NCI-H526 (cell line): ENCODE measurements at places on chromosomes 5 and 9.

DNA sequence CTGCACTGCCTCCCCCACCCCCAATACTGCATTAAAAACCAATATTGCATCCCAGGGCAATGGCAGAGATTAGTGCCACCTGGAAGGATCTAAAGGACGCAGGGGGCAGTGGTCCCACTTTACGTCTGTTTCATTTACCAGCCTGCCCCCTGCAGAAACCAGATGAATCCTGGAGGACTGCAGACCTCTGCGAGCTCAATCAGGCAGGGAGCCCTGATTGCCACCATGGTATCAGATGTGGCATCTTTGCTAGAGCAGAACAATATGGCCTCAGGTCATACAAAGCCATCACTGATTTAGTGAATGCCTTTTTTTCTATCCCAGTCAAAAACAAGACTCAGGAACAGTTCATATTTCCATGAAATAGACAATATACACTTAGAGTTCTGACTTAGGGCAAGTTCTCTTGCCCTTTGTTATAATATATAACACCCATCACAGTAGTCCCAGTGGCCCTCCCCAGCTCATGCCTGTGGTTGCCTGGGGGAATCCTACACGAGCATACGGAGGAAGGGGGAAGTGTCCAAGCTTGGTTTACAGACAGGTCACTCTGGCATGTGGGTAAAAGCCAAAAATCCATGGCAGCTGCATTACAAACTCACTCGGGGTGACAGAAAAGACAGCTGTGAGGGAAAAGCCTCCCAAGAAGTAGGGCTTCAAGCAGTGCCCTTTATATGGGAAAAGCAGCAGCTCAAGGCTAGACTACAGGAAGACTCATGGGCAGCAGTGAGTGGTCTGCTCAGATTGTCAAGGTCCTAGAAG, 85.1 kb downstream of the MED27 start:
- DNase-seq: no peak

- no peak for DNase-seq
Observed at GRCh38 chr5:148509893-148510292, 126.1 kb downstream of the FBXO38 start.

GRCh38 chr9:124197177-124198095, 60.3 kb upstream of the NEK6 start:
- no peak for DNase-seq

- no peak for DNase-seq
Observed at GRCh38 chr5:75260708-75261107, 24.0 kb upstream of the ANKRD31 start.

GRCh38 chr5:119405419-119405818, 46.9 kb upstream of the HSD17B4 start:
- DNase-seq: no peak

DNA sequence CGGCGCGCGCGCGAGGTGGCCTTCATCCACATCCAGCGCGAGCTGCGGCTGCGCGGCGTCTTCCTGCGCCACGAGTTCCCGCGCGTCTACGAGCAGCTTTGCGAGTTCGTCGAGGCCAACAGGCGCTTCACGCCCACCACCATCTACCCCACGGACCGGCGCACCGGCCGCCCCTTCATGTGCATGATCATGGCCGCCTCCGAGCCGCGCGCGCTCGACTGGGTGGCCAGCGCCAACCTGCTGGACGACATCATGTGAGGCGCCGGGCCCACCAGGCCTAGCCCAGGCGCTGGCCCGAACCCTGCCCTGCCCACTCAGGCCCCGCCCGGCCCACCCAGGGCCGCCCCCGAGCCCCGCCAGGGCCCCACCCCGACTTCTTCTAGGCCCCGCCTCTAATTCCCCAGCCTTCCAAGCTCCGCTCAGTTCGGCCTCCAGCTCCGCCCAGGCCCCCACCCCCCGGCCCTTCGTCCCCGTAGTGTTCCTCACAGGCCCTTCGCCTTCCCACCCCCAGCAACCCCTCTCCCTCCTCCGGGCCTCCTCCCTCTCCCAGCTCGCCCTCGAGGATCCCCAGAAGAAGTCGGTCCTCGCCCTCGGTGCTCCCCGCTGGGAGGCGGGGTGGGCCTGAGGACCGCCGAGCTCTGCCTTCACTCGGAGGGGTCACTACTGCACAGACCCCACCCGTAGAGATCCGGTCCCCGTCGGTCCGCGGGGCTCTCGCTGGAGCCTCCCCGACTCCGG, 2.0 kb upstream of the PHPT1 start:
- DNase-seq: peak; percentile 51

GRCh38 chr9:115107701-115108100, 10.3 kb downstream of the TNC start:
- DNase-seq: no peak

GRCh38 chr5:82707741-82708140, 369.5 kb downstream of the TMEM167A start:
- DNase-seq: no peak

- no peak for DNase-seq
Observed at GRCh38 chr9:128361296-128361985, 9.7 kb upstream of the URM1 start.

DNA sequence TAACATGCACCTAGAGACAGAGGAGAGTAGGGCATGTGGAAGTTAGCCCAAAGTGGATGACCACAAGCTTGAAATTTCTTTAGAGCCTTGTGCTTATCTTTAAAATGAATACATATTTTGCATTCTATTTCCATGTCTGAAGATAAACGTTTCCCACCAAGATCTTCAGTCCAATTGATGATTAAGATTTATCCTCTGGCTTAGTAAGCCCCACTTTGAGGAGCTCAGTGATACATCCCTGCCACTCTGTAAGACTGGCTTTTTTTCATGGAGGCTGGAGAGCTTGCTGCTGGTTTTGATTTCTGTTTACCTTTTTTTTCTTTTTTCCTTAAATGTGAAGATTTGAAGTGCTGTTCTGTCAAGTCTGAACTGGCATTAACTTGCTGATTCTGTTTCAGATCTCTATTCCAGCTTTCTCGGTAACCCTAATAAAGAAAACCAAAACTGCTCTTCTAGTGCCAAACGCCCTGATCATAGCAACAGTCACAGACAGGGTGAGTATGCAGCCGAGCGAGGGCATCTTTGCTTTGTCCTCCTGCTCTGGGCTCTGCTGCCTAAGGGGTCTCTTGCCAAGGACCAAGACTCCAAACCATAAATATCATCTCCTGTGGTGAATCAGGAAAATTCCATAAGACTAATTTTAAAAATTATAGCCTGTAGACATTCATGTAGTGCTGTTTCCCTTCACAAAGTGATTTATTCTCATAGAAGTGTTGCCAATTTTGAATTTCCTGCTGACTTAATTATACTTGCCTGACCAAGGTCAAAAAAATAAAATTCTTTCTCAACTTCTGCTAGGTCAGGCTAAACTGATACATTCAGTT, 54.3 kb downstream of the GRAMD2B start:
- DNase-seq: no peak

DNA sequence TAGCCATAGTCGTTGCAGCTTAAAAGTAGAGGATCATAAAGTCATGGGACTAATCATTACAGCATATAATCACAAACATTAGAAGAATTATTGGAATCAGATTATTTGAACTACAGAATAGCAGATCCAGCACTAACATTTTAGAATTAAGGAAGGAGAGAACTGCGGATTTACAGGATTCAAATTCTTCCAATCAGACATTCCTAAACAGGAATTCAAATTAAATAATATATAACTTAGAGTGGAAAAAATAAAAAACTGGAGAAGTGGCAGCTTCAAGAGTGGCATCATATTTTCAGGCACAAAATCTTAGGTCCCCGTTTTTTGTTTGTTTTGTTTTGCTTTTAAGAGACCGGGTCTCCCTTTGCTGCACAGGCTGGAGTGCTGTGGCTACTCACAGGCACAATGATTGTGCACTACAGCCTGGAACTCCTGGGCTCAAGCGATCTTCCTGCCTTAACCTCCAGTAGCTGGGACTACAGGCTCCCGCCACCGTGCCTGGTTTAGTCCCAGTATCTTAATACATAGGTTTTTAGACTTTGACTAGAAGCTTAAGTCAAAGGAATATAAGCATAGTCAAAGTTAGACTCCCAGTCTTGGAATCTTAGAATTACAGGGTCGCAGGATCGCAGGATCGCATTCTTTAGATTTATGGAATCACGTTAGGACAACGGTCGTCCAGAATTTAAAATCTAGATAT, 2.1 kb upstream of the FOXE1 start:
- DNase-seq: no peak

DNA sequence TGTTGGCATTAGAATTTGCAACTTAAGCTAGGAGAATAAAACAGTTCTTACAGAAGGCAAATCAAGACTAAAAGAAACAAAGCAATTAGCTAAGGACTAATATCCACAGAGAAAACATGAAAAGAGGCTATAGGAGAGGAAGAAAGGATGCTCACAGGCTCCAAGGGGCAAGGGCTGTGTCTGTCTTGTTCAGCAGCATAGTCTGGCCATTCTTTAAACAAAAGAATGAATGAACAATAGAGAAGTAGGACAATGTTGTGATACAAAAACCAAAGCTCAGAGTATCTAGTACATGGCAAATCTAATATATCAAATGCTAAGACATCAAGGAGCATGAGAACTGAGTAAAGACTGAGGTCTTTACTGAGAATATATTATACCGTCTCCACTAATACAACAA, 39.5 kb downstream of the PLPP1 start:
- DNase-seq: no peak

- no peak for DNase-seq
Observed at GRCh38 chr5:125659316-125660023, 763.7 kb upstream of the GRAMD2B start.

DNA sequence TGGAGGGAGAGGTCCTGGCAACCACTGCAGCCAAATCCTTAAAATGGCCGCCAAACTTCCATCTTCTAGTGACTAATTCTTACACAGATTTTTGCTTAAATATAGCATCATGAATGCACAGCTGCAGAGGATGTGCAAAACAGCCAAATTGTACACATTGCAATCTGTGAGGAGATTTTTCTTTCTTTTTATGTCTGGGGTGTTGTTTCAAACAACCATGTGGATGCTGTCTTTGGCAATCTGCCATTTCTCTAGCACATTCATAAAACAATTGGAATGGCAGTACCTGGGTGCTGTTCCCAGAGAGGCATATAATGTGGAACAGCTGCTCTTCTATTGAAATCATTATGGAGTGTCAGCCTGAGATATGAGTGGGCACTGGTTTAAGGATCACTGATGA, 1082.9 kb upstream of the SEMA6A start:
- no peak for DNase-seq

DNA sequence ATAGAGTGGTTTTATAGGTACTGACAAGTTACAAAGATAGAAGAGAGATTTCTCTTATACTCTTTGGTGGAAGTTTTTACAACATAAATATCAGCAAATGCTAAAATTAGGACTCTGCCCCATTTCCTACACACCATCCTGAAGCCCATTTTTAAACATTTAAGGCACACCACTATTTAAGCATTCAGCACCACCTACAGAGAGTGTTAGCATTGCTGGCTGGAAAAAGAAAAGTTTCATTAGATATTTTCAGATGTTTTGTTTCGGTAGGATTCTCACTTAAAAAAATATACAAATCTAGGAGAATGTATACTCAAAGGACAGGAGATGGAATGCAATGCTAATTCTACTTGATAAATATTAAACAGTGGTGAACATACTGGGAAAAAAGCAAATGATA, 192.9 kb upstream of the HAPLN1 start:
- no peak for DNase-seq

GRCh38 chr9:105683688-105684275, 10.6 kb upstream of the TMEM38B start:
- no peak for DNase-seq
